T-helper 1 cell (primary cell): ENCODE measurements at places on chromosomes 6 and 20.

DNA sequence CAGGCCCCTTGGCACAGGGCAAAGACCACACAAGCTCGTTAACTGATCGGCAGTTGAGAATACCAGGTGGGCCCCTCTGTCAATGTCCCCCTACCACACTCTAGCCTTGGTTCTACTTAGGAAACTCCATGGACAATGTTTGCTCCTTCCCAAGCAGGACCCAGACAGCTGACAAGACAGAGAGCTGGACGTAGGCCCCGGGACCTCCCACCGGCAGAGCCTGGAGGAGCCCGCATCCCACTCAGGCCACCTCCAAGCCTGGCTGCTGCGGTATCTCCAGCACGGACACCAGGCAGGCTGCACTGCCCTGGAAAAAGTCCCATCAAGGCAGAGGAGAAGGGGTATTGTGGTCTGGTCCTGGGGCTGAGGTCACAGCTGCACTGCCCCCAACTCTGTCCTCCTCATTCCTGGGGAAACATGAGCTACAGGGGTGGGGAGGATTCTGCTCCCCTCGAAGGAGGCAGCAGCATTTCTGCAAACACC lies 6.2 kb upstream of the GRM4 start:
- DNase-seq, result no peak

- no peak for DNase-seq
Observed at GRCh38 chr6:166977621-166978525, 21.3 kb upstream of the CEP43 start.

DNA sequence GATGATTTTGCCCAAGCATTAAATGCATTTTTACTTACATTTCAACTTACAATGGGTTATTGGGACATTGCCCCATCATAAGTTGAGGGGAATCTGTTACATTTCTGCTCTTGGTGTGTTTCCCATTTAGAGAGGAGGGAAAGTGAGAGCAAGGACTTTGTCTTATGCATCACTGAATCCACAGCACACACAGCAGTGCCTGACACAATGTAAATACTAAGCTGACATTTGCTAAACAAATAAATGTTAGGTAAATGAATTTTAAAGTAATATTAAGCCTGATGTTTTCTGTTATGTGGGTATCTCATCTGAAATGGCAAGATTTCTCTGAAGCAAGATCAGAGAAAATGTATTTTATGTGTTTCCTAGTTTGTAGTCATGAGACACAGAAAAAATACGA lies 143.6 kb upstream of the STXBP5 start:
- DNase-seq, result no peak

DNA sequence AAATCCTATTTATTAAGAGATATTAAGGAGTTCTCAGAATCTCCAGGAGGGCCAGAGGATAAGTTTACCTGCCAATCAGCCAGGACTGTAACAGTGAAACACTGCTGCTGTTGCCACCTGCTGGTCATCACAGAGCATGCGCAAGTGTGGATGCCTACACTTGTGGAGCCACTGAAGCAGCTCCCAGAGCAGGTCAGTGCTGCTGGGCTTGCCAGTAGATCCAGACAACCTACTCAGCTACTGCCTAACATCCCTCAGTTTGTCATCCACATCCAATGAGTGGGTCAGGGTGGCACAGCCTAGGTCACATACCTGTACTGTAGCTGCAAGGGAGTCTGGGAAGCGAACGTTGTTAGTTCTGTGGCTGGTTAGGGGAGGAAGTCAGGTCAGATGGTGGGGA lies 18.3 kb upstream of the NHSL1 start:
- DNase-seq, result peak; percentile 52

DNA sequence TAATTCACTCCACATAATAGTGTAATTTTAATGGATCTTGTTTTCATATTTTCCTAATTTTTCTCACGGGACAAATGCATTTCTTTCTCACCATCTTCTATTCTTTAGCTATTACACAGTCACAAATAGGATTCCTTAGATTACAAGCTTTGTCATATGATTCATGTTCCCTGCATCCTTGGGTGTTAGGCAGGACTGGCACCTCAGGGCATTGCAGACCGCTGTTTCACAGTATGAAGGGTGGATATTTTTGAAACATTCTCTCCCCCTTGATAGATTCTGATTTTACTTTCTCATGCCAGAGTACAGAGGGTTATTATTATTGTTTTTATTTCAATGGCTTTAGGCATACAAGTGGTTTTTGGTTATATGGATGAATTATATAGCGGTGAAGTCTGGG lies 602.5 kb downstream of the PHF3 start:
- no peak for DNase-seq
